ENCODE measurements at places on chromosomes 6 and 20. TPM values are rescaled to one million over a fixed set of nuclear protein-coding genes. Genes with fewer than 3 reads are reported as not detected.

The TP53TG5 gene
- total RNA-seq: not detected

The APCDD1L gene
- total RNA-seq: 0.33 TPM

DNA sequence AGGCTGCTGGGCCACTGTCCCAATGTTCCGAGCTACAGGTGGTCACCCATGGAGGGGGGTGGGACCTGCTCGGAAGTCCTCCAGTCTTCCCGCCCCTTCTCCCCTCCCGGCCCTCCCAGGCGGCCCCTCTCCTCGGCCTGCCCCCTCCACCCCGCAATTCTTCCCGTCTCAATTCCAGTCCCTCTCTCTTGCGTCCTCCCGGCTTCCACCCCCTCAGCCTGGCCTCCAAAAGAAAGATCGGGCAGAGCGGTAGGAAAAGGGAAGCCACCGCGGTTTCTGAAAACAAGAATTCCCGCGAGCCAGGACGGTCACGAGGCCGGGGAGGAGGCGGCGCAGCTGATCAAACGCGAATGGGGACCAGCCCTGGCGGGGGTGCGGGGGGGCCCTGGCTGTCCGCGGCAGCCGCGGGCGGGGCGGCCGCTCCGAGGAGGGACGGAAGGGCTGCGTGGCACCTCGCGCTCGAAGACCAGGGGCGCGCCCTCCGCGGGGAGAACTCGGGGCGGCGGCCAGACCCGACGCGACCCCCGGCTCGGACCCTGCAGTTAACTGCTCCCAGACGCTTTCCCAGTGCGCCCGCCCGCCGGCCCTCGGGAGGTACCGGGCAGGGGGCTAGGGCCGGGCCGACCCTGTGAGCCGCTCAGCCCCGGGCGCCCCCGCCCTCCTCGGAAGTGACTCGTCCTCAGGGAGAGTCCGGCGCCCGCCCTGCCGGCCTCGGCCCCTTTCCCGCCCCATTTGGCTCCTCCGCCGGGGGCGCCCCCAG is 1.0 kb downstream of the PXDC1 start:
- H3K4me1 ChIP-seq: no peaks in the 10 kb centered on the region
- no peaks in the 10 kb centered on the region for H3K36me3 ChIP-seq
- peak overlapping the region; percentile 98 for H3K4me3 ChIP-seq
- H3K27me3 ChIP-seq: no peaks in the 10 kb centered on the region
- DNase-seq: peak; percentile 95
- peak overlapping the region; percentile 92 for H3K27ac ChIP-seq

DNA sequence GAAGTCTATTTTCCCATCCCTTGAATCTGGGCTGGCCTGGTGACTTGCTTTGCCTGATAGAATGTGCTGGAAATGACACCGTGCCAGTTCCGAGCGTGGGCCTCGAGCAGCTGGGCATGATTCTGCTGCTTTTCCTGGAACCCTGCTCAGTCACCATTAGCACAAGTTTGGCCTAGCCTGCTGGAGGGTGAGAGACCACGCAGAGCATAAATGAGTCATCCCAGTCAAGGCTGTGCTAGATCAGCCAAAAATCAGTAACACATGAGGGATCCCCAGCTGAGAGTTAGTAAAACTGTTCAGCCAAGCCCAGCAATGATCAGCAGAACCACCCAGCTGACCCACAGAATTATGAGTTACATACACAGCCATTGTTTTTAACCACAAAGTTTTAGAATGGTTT is 74.8 kb upstream of the TOP1 start:
- H3K4me1 ChIP-seq: no peaks in the 10 kb centered on the region
- no peaks in the 10 kb centered on the region for H3K36me3 ChIP-seq
- H3K4me3 ChIP-seq: no peak overlapping the region
- DNase-seq: peak; percentile 13
- no peaks in the 10 kb centered on the region for H3K27me3 ChIP-seq

Measured in sigmoid colon (tissue), 7 donors.